Activated gamma-delta T cell treated with anti-CD3 and anti-CD28 coated beads, Interleukin-2, amount 50 U/mL, for 16 hours (primary cell): ENCODE measurements at places on chromosomes 3 and 15.

DNA sequence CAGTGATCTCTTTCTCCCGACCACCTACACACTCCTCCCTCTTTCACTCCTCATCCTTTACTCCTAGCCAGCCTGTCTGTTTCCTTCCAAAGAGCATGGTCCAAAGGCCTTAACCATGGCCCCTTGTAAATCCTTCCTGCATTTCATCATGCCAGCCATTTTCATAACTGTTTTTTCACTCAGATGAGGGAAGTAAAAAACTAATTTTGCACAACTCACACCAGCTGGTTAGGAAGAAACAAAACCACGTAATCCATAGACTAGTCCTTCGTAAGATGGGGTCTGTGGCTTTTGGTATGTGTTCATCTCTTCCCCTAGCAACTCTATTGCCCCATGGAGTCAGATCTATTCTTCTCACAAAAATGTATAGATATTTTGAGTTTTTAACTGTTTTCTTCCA, 187.8 kb downstream of the SHOX2 start:
- DNase-seq: no peak

- peak; percentile 72 for DNase-seq
These were observed at the start of gene CLN6 for GRCh38 chr15:68229386-68230156. Gene CLN6, minus strand, starts transcription at chr15:68229728. Its CDS starts 144 bp downstream, at chr15:68229584.

DNA sequence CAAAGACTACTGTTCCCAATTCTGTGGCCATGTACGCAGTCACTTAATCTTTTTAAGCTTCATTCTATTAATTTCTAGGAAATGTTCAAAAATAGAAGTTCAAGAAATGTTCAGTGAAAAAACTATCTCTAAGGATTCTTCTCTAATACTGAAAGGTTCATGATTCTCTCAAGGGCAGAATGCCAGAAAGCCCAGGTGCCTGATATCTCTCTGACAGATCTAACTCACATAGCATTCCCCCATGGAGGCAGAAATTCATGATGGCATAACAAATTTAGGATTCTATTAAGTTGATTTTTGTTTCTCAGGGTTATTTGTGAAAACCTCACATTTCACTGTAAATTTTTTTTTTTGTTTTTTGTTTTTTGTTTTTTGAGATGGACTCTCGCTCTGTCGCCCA, 17.5 kb downstream of the CHRM5 start:
- DNase-seq: no peak

DNA sequence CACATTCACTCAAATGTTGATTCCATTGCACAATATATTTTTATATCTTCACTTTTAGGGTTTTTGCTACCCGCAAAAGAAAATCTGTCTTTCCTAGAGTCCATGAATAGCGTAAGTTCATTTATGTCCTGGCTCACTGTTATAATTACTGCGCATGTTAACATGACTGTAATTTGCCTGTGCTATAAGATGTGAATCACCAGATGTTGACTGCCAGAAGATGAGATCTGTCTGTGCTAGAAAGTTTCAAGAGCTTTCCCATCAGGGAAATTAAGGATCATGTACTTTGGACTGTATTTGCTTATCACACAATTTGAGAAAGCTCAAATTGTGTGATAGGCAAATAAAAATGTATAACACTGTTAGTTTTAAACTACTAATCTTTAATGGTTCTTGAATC, 322.5 kb downstream of the CHL1 start:
- no peak for DNase-seq
